ENCODE measurements at places on chromosomes 16 and 17. TPM values are rescaled to one million over a fixed set of nuclear protein-coding genes. Genes with fewer than 3 reads are reported as not detected.

GRCh38 chr16:754656-755055 is 5.9 kb upstream of the MSLN start:
- no peak for DNase-seq

DNA sequence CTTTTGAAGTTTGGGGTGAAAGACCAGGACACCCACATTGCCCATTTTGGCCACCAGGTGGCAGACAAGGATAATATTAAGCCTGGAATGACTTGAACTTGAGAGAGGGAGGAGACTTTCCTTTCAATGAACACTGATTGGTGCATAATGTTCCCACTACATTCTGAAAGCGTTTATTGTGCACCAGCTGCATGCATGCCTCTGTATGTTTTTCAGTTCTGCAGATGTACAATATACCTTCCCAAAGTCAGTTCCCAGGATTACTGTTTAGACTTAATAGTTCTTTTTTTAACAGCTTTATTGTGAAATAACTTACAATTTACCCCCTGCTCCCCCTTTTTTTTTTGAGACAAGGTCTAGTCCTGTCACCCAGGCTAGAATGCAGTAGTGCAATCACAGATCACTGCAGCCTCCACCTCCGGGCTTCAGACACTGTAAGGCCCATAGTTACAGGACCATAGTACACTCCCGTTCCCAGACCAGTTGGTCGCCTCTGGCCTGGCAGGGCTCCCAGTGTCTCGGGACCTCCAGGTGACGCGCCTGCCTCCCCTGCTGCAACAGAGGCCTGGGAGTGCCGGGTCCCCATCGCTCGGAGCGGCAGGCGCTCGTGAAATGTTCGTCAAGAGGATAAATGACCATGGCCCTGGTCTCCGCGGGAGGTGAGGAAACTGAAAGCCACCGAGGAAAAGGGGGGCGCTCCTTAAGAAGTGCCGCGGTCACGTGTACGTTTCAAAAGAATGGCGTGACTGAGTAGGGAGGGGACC is 12.2 kb downstream of the CES2 start:
- peak; percentile 92 for DNase-seq

DNA sequence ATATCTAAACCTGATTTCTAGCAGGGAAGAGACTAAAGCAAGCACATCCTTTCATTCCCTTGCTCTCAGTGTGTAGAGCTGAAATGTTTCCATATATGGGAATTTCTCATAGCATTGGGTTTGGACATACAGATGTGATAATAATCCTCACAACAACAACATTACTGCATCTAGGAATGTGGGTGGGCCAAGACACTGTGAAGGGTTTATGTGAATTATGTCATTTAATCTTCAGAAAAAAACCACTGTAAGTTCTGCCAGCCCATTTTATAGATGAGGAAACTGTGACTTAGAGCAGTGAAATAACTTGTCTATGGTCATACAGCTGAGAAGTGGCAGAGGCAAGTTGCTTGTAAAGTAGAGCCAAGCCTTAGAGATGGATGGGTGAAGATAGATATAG is 5.2 kb downstream of the OMG start:
- DNase-seq = no peak

DNA sequence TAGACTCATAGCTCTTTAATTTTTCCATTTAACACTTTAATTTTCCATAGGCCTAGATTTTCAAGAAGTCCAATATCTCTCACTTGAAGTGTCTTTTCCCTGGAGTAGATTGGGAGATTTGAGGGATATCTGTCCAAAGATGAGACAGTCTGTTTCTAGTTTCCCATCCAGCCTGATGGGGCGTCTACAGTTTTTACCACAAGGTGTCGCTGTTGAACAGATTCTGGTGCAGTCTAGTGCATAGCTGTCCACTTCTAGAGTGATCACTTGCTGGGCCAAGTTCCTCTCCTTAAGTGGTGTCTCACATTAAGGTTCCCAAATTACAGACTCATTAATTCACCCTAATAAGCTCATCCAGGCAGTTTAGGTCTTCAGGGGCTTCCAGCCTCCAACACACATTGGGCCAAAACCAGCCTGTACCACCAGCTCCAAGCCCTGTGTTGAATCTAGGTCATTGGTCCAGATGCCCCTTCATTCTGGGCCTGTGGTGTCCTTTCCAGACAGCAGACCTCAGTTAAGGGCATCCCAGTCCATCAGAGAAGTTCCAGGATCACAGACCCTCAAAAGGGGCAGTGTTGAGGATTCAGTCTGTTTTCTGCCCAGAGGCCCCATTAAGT is 9.4 kb downstream of the SNX20 start:
- peak; percentile 62 for DNase-seq

DNA sequence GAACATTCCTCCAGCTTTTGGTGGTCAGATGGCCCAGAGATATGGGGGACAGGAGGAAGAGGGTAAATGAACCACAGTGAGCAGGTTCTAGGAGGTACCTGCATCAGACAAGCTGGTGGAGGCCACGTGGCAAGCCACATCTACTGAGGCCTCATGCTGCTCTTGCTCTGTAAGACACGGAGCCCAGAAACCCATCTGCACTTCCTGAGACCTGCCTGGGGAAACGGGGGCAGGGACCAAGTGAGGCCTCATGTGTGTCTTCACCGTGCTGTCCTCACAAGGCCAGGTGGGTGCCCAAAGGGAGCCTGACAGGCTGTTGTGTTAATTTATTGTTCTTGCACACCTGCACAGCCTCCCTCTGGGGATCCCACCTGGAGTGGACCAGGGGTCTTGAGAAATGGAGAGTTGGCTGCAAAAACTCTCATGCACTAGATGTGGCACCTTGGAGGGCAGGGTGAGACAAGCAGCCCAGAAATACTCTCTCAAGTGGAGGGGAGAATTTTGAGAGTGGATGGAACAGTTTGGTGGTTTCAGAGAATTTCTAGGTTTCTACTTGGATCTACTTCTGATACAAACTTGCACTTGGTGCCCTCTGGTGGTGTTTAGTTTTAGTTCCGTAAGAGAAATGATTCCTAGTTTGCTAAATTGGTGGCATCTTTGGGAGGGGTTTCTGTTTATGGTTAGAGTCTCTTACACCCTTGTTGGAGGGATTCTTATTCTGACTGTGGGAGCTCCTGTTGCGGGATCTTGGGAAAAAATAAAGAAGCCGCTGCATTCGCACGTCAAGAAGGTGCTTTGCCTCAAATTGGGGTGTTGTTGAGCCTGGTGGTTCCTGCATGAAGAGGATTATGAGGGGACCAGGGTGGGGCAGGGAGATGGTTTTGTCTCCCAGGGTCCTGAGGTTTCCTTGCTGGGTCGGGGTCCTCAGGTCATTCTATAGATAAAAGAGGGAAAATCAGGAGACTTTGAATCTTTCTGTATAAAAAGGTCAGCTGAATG is 47.5 kb downstream of the SLC6A2 start:
- peak; percentile 62 for DNase-seq

DNA sequence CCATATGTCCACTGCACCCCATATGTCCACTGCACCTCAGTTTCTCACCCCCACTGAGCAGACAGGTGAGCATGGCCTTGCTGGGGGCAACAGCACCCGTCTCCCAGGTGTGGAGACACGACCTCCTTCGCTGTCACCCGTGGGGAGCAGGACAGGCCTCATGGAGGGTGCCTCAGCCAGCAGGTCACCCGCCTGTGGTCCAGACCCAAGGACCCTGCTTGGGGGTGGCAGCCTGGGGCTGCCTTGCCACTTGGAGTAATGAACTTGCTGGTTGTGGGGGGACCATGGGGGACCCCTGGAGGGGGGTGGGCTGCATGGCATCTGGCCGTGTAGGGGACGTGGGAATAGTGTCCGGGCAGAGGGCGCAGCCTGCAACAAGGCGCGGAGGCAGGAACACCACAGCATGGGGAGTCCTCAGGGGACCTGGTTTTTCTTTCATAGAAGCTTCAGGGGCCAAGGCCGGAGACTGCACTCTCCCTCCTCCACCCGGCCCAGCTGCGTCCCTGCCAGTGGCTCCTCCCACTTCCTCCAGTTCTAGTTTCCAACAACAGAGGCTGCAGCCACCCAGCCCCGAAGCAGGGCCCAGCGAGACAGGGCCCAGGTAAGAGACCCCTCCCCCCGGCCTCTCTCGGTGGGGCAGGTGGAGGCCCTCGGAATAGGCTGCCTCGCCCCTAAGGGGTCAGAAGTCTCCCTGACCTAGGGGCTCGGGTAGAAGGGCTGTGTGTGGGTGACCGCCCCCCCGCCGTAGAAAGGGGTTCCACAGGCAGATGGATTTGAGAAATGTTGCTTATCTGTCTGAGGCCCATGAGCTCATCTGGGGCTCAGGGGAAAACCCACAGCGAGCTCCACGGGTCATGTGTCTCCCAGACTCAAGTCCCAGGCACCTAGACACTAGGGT is at the start of gene NHLRC4:
Gene NHLRC4 (plus strand): TSS at position 531 of the 898 bp plus-strand sequence. CDS start 1,043 bp downstream, outside the sequence.
- no peak for DNase-seq

C17orf50 gene
- total RNA-seq = not detected

DNA sequence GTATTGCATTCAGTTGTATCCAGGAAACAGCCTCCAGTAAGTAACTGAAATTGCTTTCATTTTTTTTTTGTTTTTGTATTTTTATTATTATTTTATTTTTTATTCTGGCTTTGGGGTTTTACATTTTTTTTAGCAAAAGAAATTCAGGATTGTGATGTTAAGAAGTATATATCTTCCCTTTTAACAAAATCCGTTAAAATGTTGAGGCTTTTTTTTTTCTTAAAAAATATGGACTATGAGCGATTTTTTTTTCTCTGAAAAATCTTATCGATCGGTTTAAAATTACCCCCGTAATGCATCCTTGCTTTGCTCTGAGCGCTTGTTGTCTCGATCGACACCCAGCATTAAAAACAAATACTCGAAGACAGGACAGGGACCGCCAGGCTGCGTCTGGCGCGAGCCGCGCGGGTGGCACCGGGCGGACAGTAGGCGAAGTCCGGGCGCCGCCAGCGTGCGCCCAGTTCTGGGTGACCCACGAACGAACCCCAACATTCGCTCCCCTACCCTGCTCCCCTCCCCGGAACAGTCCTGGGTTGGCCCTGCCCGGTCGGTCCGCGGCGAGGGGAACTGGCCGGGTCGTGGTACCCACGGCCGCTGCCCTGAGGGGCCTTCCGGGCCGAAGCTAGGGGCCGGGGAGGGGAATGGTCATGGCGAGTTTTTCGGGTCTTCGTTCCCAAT is 482 bp downstream of the BAHCC1 start:
- DNase-seq = peak; percentile 39

- DNase-seq = no peak
Measured at GRCh38 chr16:77331043-77331442, 103.8 kb downstream of the ADAMTS18 start.

TERB1 gene
- 0.26 TPM for total RNA-seq

ZNF652 gene
- total RNA-seq = 18.8 TPM

GRCh38 chr17:27573548-27573947 is 57.4 kb upstream of the LGALS9 start:
- DNase-seq = no peak

DNA sequence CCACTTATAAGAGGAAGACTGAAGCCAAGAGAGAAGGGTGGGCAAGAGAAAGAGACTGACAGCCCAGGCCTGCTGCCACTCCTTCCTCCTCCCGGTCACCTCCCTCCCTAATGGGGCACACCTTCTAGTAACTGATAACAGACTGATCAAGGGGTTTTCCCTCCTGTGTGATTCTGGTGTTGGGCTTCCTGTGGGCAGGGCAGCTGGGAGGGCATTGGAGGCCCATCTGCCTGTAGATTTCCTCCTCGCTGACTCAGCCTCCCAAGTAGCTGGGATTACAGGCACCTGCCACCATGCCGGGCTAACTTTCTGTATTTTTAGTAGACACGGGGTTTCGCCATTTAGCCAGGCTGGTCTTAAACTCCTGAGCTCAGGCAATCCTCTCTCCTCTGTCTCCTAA is 16.2 kb downstream of the CA4 start:
- no peak for DNase-seq

- no peak for DNase-seq
Measured at GRCh38 chr16:17131351-17131750, 339.4 kb downstream of the XYLT1 start.

DNA sequence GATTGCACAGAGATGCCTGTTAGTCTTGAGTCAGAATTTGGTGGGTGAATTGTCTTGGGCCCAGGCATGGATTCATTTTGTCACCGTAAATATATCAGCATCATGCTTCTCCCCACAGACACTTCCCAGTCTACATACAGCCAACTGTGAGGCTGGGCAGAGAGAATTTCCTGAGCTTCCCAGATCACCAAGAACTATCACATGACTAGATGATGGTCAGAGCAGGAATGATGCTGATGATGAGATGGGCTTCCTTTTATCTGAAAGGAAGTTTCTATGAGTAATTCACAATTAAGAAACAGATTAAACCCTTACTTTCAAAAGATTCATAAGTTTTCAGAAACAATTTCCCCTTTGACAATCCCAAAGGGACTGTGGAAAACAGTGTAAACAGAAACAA is 323 bp upstream of the KRTAP9-9 start:
- DNase-seq = no peak

- no peak for DNase-seq
Measured at GRCh38 chr17:64442541-64442971, 6.4 kb upstream of the MILR1 start.

GFAP gene
- total RNA-seq = not detected

DNA sequence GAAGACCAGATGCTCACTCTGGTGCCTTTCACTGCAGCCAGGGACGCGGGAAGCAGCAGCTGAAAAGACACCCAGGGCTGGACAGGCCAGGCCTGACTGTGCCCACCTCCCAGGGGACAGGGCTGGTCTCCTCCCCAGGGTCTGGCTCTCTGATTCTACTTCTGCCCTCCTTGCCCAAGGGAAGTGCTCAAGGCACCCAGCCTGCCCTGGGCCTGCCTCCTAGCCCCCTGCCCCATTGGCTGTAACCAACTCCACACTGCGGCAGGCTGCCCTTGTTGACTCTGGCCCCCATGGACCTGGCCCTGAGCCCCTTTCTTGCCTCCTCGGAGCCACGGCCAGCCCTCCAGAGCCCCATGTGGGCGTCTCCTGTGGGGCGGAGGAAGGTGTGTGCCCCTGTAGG is 212.5 kb downstream of the NTN1 start:
- DNase-seq = no peak

GRCh38 chr17:75428543-75429469 is 23.3 kb upstream of the GRB2 start:
- DNase-seq = no peak

GRCh38 chr17:4782652-4783051 is 3.5 kb downstream of the VMO1 start:
- DNase-seq = no peak

GRCh38 chr17:45042346-45043120 is 8.9 kb downstream of the DCAKD start:
- DNase-seq = no peak

- no peak for DNase-seq
Measured at GRCh38 chr17:5553479-5553878, 30.8 kb downstream of the NLRP1 start.

CCL13 gene
- not detected for total RNA-seq

DNA sequence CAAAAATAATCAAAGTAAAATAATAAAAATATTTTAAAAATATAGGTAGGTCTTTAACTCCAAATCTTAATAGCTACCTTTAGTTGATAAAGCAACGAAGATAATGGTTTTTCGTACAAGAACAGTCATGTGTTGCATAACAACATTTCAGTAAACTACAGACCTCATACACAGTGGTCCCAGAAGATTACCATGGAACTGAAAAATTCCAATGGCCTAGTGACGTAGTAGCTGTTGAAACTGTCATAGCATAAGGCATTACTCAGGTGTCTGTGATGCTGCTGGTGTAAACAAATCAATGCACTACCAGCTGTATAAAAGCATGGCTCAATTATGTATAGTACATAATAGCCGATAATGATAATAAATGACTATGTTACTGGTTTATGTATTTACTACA is 43.9 kb downstream of the CREBBP start:
- no peak for DNase-seq

TNFRSF12A gene
- total RNA-seq = 641 TPM

Data from MCF 10A (cell line).